PC-9 (cell line): ENCODE measurements at places on chromosomes 12 and 14.

GRCh38 chr12:132827763-132828703 is 636 bp downstream of the GOLGA3 start:
- peak; percentile 29 for DNase-seq

GRCh38 chr14:52051871-52052270 is 17.0 kb downstream of the NID2 start:
- DNase-seq, result no peak

DNA sequence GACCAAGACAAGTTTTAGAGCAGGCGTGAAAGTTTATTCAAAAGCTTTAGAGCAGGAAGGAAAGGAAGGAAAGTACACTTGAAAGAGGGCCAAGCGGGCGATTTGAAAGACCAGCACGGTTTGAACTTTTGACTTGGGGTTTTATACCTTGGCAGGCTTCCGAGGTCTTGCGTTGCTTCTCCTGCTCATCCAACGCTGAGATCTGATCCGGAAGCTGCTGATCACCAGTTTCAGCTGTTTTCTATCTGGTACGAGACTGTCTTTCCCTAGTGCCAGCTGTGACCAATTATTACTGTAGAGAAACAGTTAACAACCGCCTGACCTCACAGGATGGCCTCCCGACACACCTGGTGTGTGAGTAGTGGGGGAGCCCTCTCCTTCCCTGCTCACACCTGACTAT is 20.6 kb upstream of the SNRPF start:
- peak; percentile 24 for DNase-seq

DNA sequence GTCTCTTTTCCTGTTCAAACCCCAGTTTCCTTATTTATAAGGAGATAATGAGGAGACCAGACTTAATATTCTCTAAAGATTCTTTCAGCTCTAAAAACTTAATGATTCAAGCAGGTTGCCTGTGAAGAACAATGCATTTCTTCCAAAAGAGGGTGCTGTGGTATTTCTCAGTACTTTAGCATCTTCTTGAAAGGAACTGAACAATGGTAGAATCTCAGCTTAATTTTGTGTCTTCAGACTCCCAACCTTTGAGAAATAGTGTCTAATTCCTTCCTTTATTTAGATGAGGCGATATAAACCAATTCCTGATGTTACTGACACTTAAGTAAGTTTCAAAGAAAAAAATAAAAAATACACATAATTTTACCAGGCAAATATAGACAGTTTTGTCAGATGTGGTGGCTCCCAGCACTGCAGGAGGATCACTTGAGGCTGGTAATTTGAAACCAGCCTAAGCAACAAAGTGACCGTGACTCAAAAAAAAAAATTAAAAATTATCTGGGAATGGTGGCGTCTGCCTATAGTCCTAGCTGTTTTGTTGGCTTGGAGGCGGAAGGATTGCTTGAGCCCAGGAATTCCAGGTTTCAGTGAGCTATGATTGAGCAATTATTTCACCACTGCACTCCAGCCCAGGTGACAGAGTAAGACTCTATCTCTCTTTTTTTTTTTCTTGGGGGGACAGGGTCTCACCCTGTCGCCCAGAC is 76.9 kb upstream of the PSMA6 start:
- no peak for DNase-seq

GRCh38 chr12:56836317-56836716 is 73.2 kb downstream of the HSD17B6 start:
- no peak for DNase-seq

GRCh38 chr12:71749666-71750065 is 5.0 kb upstream of the RAB21 start:
- DNase-seq, result no peak

- no peak for DNase-seq
Observed at GRCh38 chr14:93315575-93315974, 17.3 kb downstream of the BTBD7 start.

DNA sequence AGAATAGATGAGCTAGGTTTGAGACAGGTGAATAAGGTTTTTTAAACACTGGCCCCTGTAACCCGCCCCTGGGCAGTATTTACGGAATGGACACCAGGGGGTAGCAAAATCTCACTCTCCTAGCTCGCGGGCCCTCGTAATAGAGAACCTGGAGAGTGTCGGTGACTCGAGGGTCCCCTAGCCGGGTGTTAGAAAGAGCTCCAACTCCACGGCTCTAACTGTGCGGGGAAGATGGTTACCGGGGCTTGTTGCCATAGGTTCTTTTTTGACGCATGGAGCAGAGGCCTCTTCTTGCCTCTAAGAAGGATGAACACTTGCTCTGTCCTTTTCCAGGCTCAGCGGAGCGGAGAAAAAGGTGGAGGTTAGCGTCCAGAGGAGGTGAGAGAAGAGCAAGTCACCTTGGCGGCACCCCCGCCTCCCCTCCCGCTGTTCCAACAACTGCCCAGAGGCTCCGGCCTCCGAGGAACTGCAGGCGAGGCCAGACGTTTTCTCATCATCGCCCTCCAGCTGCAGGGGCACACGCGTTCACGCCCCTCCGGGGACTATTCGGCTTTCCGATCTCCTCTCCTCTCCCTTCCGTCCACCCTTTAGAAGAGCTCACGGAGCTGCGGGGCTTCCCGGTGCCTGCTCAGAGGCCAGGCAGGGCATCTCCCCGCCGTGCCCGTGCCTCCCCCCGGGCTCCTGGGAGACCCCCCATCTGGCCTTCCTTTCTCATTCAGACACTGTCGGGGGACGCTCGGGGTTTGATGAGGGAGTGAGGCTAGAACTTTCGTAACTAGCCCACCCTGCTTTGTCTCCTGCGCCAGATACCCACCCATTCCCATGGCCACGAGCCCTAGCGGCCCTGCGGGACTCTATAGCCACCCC is 1.4 kb upstream of the ARHGEF40 start:
- DNase-seq, result no peak

DNA sequence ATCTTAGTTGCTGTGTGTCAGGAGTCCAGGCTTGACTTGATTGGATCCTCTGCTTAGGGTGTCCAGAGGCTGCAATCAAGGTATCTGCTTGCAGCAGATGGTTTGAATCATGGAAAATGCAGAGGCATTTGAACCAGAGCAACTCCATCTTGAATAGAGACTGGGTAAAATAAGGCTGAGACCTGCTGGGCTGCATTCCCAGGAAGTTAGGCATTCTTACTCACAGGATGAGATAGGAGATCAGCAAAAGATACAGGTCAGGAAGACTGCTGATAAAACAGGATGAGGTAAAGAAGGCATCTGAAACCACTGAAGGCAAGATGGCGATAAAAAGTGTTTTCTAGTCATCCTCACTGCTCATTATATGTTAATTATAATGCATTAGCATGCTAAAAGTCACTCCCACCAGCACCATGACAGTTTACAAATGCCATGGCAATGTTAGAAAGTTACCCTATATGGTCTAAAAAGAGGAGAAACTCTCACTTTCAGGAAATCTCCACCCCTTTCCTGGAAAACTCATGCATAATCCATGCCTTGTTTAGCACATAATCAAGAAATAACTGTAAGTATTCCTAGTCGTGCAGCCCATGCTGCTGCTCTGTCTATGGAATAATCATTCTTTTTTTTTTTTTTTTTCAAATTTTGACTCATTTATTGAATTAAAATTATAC is 218.3 kb upstream of the CPNE8 start:
- DNase-seq, result no peak

DNA sequence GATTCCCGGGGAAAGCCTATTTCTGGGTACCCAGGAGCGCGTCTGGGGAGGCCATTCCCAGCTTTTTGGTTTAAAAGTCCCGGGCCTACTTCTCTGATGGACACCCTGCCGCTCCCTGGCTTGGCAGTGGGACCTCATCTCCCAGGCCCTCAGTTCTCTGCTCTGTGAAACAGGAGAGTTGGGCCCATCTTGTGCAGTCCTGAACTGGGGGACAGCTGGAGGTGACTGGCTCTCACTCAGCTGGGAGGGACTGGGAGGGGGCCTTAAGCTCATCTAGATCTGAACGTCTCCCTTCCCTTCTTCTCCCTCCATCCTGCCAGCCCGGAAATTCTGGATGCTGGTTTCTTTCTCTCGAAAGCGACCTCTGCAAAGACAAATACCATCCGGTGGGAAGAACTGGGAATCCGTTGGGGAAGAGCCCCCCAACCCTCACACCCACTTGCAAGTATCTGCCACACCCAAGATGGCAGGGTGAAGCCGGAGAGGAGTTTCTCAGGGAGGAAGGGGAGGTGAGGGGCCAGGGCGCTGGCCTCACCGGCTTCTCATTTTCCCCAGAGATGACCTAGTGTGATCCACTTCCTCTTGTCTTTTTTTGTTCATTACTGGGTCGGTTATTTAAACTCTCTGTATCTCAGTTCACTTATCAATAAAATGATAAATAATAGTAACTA is 1.4 kb downstream of the RIN3 start:
- no peak for DNase-seq

GRCh38 chr12:116598311-116599284 is 39.4 kb downstream of the MAP1LC3B2 start:
- DNase-seq, result no peak

DNA sequence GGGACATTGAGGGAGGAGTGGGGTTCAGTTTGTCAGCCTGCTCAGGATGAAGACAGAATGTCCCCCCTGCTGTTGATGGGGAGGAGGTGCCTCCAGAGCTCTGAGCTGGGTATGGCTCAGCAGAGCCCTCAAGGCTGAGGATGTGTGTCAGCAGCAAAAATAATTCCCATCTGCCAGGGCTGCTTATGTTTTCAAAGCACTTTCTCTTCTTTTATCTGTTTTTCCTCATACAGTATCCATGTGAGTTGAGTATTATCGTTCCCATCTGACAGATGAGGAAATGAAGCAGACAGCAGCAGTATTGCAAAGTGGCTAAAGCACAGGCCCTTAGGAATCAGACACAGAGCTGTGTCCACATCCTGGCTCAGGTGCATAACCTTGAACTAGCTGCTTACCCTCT is 94.1 kb downstream of the SLC8A3 start:
- DNase-seq, result no peak

DNA sequence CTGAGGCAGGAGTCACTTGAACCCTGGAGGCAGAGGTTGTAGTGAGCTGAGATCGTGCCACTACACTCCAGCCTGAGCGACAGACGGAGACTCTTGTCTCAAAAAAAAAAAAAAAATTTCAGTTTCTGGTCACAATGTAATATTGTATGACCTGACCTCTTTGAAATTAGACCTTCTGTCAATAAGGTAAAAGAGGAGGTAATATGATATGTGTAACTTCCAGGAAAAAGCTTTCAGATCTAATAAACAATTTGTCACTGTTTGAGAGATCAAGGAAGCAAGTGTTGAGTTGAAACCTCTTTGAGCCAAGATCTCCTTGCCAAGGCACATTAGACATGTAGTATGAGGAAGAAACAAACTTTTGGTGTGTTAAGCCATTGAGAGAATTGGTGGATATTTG is 101.7 kb upstream of the ATF7IP start:
- DNase-seq, result no peak

DNA sequence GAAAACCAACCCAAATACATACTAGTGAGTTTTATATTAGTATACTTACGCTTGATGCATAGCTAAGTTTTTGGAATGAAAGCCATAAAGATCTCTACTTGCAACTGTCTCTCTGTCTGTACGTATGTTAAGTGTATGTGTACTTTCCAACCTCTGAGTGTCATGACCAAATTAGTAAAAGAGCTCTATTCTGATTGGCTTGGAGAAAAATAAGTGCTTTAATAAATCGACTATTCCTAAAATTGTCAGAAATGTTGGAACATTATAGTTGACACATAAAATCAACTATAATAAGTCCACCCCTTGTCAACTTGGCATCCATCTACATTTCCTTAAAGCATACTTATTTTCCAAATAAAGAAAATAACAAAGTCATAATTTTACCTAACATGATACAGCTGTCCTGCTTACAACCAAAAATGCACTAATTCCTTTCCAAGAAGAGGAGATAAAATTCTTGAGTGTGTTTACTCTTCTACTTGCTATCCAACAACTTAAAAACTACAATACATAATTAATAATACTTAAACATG is 507.4 kb upstream of the ATP2B1 start:
- DNase-seq, result no peak

DNA sequence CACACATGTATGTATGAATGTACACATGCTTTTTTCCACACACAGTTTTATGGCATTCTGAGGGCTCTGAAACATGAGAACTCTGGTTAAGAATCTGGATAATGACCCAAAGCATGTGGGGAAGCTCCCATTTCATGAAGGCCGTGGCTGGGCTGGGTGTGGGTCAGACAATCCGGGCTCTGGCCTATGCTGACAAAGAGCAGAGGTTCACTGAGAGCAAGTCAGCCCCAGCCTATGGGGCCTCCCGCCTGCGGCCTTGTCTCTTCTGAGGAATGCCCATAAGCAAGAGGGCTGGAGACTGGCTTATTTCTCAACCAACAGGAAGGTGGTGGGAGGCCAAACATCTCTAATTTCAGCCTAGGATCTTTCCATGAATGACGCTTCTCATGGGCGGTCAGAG is 8.5 kb downstream of the MYH6 start:
- DNase-seq, result no peak

DNA sequence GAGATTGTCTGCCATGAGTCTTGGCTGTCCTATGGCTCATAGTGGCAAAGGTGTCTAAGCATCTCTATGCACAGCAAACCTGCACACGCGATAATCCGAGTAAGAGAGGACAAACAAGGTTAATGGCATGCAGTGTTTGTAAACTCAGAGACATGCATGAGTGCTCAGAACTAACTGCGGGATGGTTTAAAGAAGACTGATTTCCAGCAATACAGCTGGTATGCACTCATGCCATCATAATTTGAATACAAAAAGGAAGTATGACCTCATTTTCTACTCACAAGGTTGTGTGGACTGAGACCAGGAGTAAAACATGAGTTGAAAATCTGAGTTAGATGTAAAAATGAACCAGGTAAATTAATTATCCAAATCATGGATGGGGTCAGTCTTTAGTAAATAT is 16.6 kb upstream of the TCP11L2 start:
- DNase-seq, result no peak

GRCh38 chr12:84860718-84861117 is 51.9 kb downstream of the SLC6A15 start:
- DNase-seq, result no peak

DNA sequence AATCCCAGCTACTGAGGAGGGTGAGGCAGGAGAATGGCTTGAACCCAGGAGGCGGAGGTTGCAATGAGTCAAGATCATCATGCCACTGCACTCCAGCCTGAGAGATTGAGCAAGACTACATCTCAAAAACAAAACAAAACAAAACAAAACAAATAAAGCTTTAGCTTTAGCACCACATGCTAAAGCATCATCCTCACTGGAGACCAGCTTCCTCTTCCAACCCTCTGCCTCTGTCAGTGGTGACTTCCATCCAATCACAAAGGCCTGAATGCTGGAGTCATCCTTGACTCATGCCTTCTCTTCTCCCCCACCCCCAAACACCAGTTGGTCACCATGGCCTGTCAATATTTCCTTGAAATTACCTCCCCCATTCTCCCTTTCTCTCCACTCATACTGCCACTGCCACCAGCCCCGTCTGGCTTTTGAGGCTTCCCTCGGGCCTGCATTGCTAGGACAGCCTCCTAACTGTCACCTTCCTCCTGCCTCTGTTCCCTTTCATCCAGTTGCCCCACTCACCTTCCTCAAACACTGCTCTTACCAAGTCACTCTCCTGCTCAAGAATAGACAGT is 1.4 kb downstream of the ZNF385A start:
- peak; percentile 69 for DNase-seq

- DNase-seq, result no peak
Observed at GRCh38 chr12:93060666-93061472, 131.8 kb upstream of the EEA1 start.
